ENCODE measurements at places on chromosomes 4 and X. TPM values are rescaled to one million over a fixed set of nuclear protein-coding genes. Genes with fewer than 3 reads are reported as not detected.

BMX gene
- not detected for total RNA-seq

CXorf38 gene
- 9.9 TPM for total RNA-seq

PABPC1L2B gene
- total RNA-seq = not detected

SFRP2 gene
- total RNA-seq = not detected

HELT gene
- total RNA-seq = not detected

JADE3 gene
- 4.4 TPM for total RNA-seq

SH3D19 gene
- 69.7 TPM for total RNA-seq

CYTL1 gene
- 0.15 TPM for total RNA-seq

GSPT2 gene
- 9.3 TPM for total RNA-seq

MAOA gene
- total RNA-seq = 15.0 TPM

GLOD5 gene
- total RNA-seq = not detected

CABS1 gene
- not detected for total RNA-seq

APLN gene
- 0.87 TPM for total RNA-seq

NHS gene
- total RNA-seq = 4.6 TPM

MND1 gene
- 2.2 TPM for total RNA-seq

TCEANC gene
- total RNA-seq = 3.3 TPM

ADH1C gene
- total RNA-seq = 5.5 TPM

VCX3A gene
- not detected for total RNA-seq

BST1 gene
- 13.8 TPM for total RNA-seq

HPGD gene
- 0.33 TPM for total RNA-seq

EVC gene
- 48.4 TPM for total RNA-seq

FAM156B gene
- 18.8 TPM for total RNA-seq

VEGFC gene
- 37.2 TPM for total RNA-seq

CT47B1 gene
- not detected for total RNA-seq

CT55 gene
- total RNA-seq = not detected

SMS gene
- 324 TPM for total RNA-seq

AKAP14 gene
- total RNA-seq = not detected

LONRF3 gene
- 0.33 TPM for total RNA-seq

PAGE4 gene
- total RNA-seq = not detected

RAI2 gene
- 2.2 TPM for total RNA-seq

CHRDL1 gene
- total RNA-seq = 0.99 TPM

KCNE5 gene
- total RNA-seq = 0.66 TPM

PCDH19 gene
- total RNA-seq = under 0.01 TPM

NDST4 gene
- total RNA-seq = not detected

LRPAP1 gene
- total RNA-seq = 105 TPM

CORIN gene
- 0.33 TPM for total RNA-seq

NPNT gene
- 0.29 TPM for total RNA-seq

RPS6KA6 gene
- 3.1 TPM for total RNA-seq

PF4V1 gene
- 0.58 TPM for total RNA-seq

AFF2 gene
- total RNA-seq = not detected

SPANXA1 gene
- not detected for total RNA-seq

AWAT2 gene
- not detected for total RNA-seq

CACNA1F gene
- under 0.01 TPM for total RNA-seq

ZCCHC18 gene
- not detected for total RNA-seq

SSX2B gene
- total RNA-seq = not detected

GAGE13 gene
- total RNA-seq = not detected

POU4F2 gene
- not detected for total RNA-seq

ATOH1 gene
- total RNA-seq = not detected

SMIM10L2A gene
- total RNA-seq = 1.2 TPM

ADH4 gene
- not detected for total RNA-seq

ADGRL3 gene
- total RNA-seq = not detected

EREG gene
- 0.33 TPM for total RNA-seq

JCHAIN gene
- total RNA-seq = 5.8 TPM

OCRL gene
- 19.8 TPM for total RNA-seq

All from smooth muscle cell of trachea (primary cell).